ENCODE measurements at places on chromosomes 3 and 15. TPM values are rescaled to one million over a fixed set of nuclear protein-coding genes. Genes with fewer than 3 reads are reported as not detected.

DNA sequence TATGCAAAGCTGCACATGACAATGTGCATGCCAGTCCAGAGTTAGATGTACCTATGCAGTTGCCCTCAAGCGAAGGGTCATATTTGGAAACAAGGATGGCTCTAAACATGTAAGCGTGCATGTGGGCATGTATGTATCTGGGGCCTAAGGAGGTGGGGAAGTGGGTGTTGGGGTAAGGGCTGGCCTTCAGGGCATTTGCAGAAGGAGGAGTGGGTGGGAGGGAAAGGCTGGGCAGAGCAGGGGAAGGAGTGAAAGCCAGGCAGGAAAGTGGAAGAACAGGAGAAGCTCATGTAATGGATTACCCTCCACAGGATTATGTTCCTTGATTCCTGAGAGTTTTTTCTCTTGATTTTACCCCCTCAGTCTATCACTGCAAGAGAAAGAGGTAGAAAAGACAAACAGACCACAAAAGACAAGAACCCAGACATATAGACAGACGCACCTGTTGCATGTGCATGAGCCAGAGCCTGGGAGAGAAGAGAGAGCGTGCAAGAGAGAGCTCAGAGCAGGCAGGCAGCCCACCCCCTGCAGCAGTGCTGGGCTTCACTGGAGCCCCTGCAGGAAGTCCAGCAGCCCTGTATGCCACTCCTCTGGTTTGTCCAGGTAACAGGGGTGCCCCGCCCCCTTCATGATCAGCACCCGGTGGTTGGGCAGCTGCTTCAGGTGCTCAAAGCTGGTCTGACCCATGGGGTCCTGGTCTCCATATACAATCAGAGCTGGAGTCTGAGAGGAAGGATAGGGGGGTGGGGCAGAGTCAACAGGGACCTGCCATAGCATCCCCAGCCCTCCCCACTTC lies 1.8 kb upstream of the PCBP4 start:
- peak overlapping the region; percentile 35 for H3K4me3 ChIP-seq
- no peak for DNase-seq
- H3K27me3 ChIP-seq: peaks cover 4% of the 10 kb centered on the region
- H3K27ac ChIP-seq: no peak overlapping the region
- H3K36me3 ChIP-seq: no peaks in the 10 kb centered on the region
- peaks cover 15% of the 10 kb centered on the region for H3K4me1 ChIP-seq

DNA sequence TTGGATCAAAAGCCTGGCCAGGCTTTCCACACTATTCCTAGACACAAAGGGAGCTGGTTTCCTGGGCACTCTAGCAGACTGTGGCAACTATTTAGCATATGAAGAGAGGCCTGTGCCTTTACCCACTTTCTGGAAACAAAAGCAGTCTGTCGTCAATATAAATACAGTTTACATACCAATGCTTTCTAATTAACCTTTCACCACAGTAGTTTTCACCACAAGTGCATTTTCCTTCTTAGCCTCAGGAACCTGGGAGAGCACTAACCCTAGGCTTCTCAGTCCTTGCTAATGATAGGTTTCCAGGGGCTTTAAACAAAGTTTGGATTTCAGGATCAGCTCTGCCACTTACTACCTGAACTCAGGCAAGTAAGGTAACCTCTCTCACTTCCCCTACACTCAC lies 499.1 kb downstream of the MAGI1 start:
- H3K27ac ChIP-seq: no peak overlapping the region
- no peaks in the 10 kb centered on the region for H3K4me1 ChIP-seq
- DNase-seq: no peak
- no peaks in the 10 kb centered on the region for H3K36me3 ChIP-seq
- H3K4me3 ChIP-seq: no peak overlapping the region
- H3K27me3 ChIP-seq: no peaks in the 10 kb centered on the region

- H3K4me3 ChIP-seq: no peak overlapping the region
- no peaks in the 10 kb centered on the region for H3K27me3 ChIP-seq
- peaks cover 6% of the 10 kb centered on the region for H3K36me3 ChIP-seq
- no peak for DNase-seq
- no peak overlapping the region for H3K27ac ChIP-seq
Measured at GRCh38 chr3:42101048-42101447, 9.9 kb downstream of the TRAK1 start.

GRCh38 chr3:195119461-195120266 lies 151.3 kb downstream of the XXYLT1 start:
- H3K36me3 ChIP-seq: no peaks in the 10 kb centered on the region
- H3K4me3 ChIP-seq: no peak overlapping the region
- no peak overlapping the region for H3K27ac ChIP-seq
- H3K4me1 ChIP-seq: peaks cover 5% of the 10 kb centered on the region

- H3K36me3 ChIP-seq: no peaks in the 10 kb centered on the region
- H3K27ac ChIP-seq: no peak overlapping the region
- no peaks in the 10 kb centered on the region for H3K4me1 ChIP-seq
- H3K27me3 ChIP-seq: no peaks in the 10 kb centered on the region
- no peak overlapping the region for H3K4me3 ChIP-seq
Measured at GRCh38 chr3:145760036-145760435, 400.9 kb downstream of the PLOD2 start.

The ZNF774 gene
- total RNA-seq: 1.6 TPM

The RARB gene
- total RNA-seq: not detected

The CYP8B1 gene
- not detected for total RNA-seq

All from activated naive CD8-positive, alpha-beta T cell treated with anti-CD3 and anti-CD28 coated beads, Interleukin-2, amount 10 ng/mL, durations not matched to agents 7 days and 5 days (primary cell).